ENCODE measurements at places on chromosomes 13 and 19. TPM values are rescaled to one million over a fixed set of nuclear protein-coding genes. Genes with fewer than 3 reads are reported as not detected.

GRCh38 chr19:47074621-47075020 is 26.2 kb upstream of the TMEM160 start:
- H3K27me3 ChIP-seq, result no peaks in the 10 kb centered on the region
- H3K4me3 ChIP-seq, result no peak overlapping the region
- peaks cover 78% of the 10 kb centered on the region for H3K36me3 ChIP-seq
- no peak for DNase-seq
- H3K4me1 ChIP-seq, result no peaks in the 10 kb centered on the region

Gene CRB3
- total RNA-seq, result not detected

Gene ATP4B
- total RNA-seq, result not detected

Gene TEX26
- 0.09 TPM for total RNA-seq

Gene SIGLEC8
- total RNA-seq, result 0.04 TPM

GRCh38 chr19:16612636-16613035 is 15.4 kb downstream of the MED26 start:
- no peak overlapping the region for H3K27ac ChIP-seq
- no peak for DNase-seq
- no peak overlapping the region for H3K4me3 ChIP-seq
- H3K4me1 ChIP-seq, result peaks cover 10% of the 10 kb centered on the region

GRCh38 chr13:102470283-102470917 is 68.6 kb upstream of the FGF14 start:
- no peaks in the 10 kb centered on the region for H3K36me3 ChIP-seq
- no peak overlapping the region for H3K27ac ChIP-seq
- no peak overlapping the region for H3K4me3 ChIP-seq
- DNase-seq, result no peak
- H3K4me1 ChIP-seq, result no peaks in the 10 kb centered on the region

GRCh38 chr13:109815651-109816050 is 29.3 kb upstream of the IRS2 start:
- no peak overlapping the region for H3K27ac ChIP-seq
- no peak overlapping the region for H3K4me3 ChIP-seq
- no peaks in the 10 kb centered on the region for H3K36me3 ChIP-seq
- H3K27me3 ChIP-seq, result no peaks in the 10 kb centered on the region
- H3K4me1 ChIP-seq, result peaks cover 11% of the 10 kb centered on the region
- DNase-seq, result no peak

DNA sequence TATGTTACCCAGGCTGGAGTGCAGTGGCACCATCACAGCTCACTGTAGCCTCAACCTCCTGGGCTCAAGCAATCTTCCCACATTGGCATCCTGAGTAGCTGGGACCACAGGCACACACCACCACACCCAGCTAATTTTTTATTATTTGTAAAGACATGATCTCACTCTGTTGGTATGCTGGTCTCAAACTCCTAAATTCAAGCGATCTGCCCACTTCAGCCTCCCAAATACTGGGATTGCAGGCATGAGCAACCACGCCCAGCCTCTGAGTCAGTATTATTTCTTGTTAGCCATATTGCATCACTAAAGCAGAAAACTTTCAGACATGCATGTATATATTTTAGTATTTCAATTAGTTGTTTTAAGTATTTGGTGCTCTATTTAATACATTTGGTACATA is 376.4 kb downstream of the GPC6 start:
- H3K4me1 ChIP-seq, result no peaks in the 10 kb centered on the region
- DNase-seq, result no peak
- H3K4me3 ChIP-seq, result no peak overlapping the region
- H3K36me3 ChIP-seq, result no peaks in the 10 kb centered on the region

Gene HIF3A
- 93.6 TPM for total RNA-seq

- no peaks in the 10 kb centered on the region for H3K36me3 ChIP-seq
- no peak overlapping the region for H3K27ac ChIP-seq
- no peak overlapping the region for H3K4me3 ChIP-seq
- H3K4me1 ChIP-seq, result no peaks in the 10 kb centered on the region
- no peak for DNase-seq
Observed at GRCh38 chr13:65653613-65654012, 1576.5 kb downstream of the PCDH9 start.

- no peak for DNase-seq
- no peak overlapping the region for H3K4me3 ChIP-seq
- no peaks in the 10 kb centered on the region for H3K36me3 ChIP-seq
Observed at GRCh38 chr13:31530922-31531321, 208.4 kb upstream of the RXFP2 start.

DNA sequence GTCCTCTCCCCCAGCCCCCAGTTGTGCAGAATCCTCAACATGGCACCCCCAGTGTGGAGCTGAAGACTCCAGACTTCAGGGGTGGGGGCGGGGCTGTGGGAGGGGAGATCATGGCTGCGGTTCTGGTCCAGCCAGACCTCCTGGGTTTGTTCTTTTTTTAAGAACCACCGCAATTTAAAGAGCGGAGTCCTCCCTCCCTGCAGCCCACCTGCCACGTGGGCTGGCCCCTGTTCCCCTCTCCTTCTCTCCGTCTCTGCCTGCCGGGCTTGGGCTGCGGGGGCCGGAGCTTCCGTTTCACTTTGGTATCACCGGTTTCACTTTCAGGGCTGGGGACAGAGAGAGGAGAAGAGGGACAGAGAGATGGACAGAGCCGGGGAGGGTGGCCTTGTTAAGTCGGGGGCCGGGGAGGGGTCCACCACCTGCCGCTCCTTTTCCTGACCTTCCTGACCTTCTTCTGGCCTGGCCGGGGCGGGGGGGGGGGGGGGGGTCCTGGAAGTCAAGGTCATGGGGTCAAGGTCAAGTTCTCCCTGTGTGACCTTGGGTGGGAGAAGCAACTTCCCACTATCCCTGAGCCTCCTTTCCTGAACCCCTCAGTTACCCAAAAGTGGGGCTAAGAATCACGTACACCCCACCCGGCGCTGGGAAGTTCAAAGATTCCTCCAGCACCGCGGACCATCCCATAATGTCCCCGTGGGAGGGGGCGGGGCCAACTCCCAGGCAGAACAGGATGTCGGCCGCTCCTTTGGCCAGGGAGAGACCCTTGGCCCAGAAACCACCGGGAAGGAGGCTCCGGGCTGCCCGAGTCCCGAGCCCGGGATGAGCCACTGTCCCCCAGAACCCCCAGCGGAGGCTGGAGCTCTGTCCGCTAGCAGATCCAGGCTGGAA is 11.3 kb upstream of the ZBTB7A start:
- H3K27me3 ChIP-seq, result peaks cover 2% of the 10 kb centered on the region
- H3K4me1 ChIP-seq, result peaks cover 16% of the 10 kb centered on the region
- peak; percentile 86 for DNase-seq
- peak overlapping the region; percentile 48 for H3K4me3 ChIP-seq

- DNase-seq, result no peak
- peaks cover 5% of the 10 kb centered on the region for H3K4me1 ChIP-seq
- peak overlapping the region; percentile 87 for H3K4me3 ChIP-seq
- H3K27me3 ChIP-seq, result no peaks in the 10 kb centered on the region
- H3K36me3 ChIP-seq, result peaks cover 4% of the 10 kb centered on the region
Observed at GRCh38 chr13:25300861-25301346, 521 bp upstream of the NUP58 start.

DNA sequence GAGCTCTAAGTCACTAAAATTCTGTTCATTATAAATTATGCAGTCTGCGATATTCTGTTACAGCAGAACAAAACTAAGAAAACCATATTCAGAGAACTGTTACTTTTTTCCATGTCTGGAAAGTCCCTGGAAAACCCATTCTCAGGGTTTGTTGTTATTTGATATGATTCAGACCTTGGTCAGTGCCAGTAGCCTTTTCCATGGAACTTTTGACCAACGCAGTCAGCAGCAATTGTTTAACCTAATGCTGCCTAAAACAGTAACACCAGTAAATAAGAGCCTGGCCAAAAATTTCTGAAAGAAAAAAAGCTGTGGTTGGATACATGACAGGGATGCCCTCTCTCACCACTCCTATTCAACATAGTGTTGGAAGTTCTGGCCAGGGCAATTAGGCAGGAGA is 402.7 kb downstream of the TBC1D4 start:
- no peaks in the 10 kb centered on the region for H3K27me3 ChIP-seq
- H3K4me3 ChIP-seq, result no peak overlapping the region
- H3K4me1 ChIP-seq, result no peaks in the 10 kb centered on the region

GRCh38 chr19:13155472-13156359 is 5.5 kb downstream of the IER2 start:
- H3K27me3 ChIP-seq, result peaks cover 2% of the 10 kb centered on the region
- peak overlapping the region; percentile 95 for H3K4me3 ChIP-seq
- DNase-seq, result peak; percentile 88
- peaks cover 32% of the 10 kb centered on the region for H3K4me1 ChIP-seq
- peaks cover 4% of the 10 kb centered on the region for H3K36me3 ChIP-seq

Gene TNFAIP8L1
- total RNA-seq, result 6.8 TPM

GRCh38 chr19:3176715-3177501 is 1.7 kb upstream of the S1PR4 start:
- no peaks in the 10 kb centered on the region for H3K36me3 ChIP-seq
- peaks cover 20% of the 10 kb centered on the region for H3K4me1 ChIP-seq
- H3K27me3 ChIP-seq, result no peaks in the 10 kb centered on the region
- DNase-seq, result no peak

GRCh38 chr19:18494267-18494607 is 27.6 kb downstream of the ELL start:
- H3K36me3 ChIP-seq, result no peaks in the 10 kb centered on the region
- no peak overlapping the region for H3K4me3 ChIP-seq
- H3K27ac ChIP-seq, result no peak overlapping the region
- H3K27me3 ChIP-seq, result no peaks in the 10 kb centered on the region
- DNase-seq, result peak; percentile 65
- H3K4me1 ChIP-seq, result peaks cover 42% of the 10 kb centered on the region

DNA sequence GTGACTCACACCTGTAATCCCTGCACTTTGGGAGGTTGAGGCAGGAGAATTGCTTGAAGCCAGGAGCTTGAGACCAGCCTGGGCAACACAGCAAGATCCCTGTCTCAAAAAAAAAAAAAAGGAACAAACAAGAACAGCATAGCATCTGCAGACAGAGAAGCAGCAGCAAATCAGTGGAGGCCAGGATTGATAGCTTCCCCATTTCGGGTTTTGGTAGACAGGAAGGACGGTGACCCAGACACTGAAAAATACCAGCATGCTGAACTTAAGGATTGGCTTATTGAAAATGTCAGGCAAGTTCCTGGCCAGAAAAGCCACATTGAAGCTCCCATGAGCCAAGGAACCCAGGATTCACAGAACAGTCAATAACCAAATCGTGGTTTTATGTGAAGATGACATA is 3.0 kb downstream of the ZNF490 start:
- H3K4me1 ChIP-seq, result peaks cover 2% of the 10 kb centered on the region
- H3K36me3 ChIP-seq, result peaks cover 41% of the 10 kb centered on the region
- DNase-seq, result no peak
- H3K4me3 ChIP-seq, result no peak overlapping the region

Gene OR1I1
- total RNA-seq, result not detected

DNA sequence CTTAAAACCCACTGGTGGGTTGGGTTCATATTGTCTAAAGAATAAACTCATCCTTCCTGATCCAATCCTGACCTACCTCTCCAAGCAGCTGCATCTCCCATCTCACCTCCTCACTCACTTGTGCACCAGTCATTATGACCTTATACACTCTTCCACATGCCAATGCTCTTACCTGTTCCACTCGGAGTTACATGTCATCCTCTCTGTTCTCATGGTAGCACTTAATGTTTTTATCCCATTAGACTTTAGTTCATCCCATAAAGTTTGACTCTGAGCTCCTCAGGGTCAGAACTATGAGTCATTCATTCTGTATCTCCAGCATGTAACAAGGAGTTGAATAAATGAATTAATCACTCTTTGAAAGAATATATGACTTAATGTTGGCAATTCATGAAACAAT is 330.2 kb downstream of the KLF12 start:
- no peaks in the 10 kb centered on the region for H3K36me3 ChIP-seq
- no peaks in the 10 kb centered on the region for H3K27me3 ChIP-seq
- H3K27ac ChIP-seq, result no peak overlapping the region
- H3K4me1 ChIP-seq, result no peaks in the 10 kb centered on the region
- DNase-seq, result no peak

GRCh38 chr19:55418185-55418584 is 10.6 kb upstream of the UBE2S start:
- no peaks in the 10 kb centered on the region for H3K4me1 ChIP-seq
- H3K36me3 ChIP-seq, result no peaks in the 10 kb centered on the region
- peaks cover 10% of the 10 kb centered on the region for H3K27me3 ChIP-seq
- DNase-seq, result peak; percentile 87

DNA sequence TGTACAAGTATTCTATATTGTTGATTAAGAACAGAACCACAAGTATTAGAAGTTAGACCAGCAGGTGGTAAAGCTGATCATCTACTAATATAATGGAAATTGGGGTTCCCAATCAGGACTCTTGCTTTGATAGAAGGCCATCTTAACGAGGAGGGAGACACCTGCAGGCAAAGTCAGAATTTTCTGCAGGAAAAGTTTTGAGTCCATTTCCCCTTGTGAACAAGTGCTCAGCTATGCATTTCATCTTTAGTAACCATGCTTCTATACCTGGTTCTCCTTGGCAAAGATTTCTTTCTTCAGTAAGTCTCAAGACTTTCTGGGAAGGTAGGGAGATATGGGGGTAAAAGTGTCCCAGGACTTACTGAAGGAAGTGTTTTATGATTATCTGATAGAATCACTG is 36.1 kb upstream of the USPL1 start:
- no peak overlapping the region for H3K27ac ChIP-seq
- no peaks in the 10 kb centered on the region for H3K36me3 ChIP-seq
- H3K4me1 ChIP-seq, result no peaks in the 10 kb centered on the region
- H3K27me3 ChIP-seq, result no peaks in the 10 kb centered on the region

Gene KLK4
- not detected for total RNA-seq

Gene ZNF558
- total RNA-seq, result 25.8 TPM

- no peaks in the 10 kb centered on the region for H3K27me3 ChIP-seq
- H3K36me3 ChIP-seq, result no peaks in the 10 kb centered on the region
- peaks cover 3% of the 10 kb centered on the region for H3K4me1 ChIP-seq
Observed at GRCh38 chr13:30715837-30716236, 19.5 kb upstream of the ALOX5AP start.

Gene ZNF555
- 16.6 TPM for total RNA-seq

DNA sequence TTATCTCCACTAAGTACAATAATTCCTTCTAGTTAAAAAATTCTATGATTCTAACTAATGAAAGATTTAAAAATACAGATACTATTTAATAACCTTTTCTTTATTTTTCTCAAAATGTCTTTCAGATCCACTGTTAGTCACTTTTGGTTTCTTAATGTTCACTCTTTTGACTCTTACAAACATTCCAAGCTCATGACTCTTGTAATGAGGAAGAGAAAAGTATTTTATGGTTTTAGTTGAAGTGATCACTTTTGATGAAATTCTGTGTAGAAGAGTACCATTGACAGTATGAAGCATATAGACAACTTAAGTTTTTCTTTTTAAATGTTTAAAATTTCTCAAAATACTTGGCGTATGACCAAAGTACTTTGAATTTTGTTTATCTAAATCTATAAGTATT is 27.8 kb downstream of the COG3 start:
- H3K27ac ChIP-seq, result no peak overlapping the region
- no peak overlapping the region for H3K4me3 ChIP-seq
- no peak for DNase-seq
- no peaks in the 10 kb centered on the region for H3K27me3 ChIP-seq
- H3K4me1 ChIP-seq, result no peaks in the 10 kb centered on the region
